ENCODE measurements at places on chromosomes 6 and 20.

DNA sequence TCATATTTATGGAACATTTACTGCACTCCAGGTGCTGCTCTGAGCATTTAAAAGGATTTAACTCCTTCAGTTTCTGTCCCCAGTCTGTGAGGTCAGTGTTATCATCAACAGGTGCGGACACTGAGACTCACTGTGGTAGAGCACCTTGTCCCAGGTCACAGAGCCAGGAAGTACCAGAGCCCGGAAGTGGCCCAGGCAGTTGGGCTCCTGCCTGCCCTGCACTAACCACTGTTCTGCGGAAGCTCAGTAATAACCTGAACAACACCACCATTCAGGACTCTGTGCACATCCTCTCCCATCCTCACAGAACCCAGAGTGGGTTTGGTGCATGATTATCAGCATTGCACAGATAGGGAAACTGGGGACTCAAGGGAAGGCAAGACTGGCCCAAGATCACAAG, 16.8 kb upstream of the SIRPG start:
- no peak for DNase-seq

DNA sequence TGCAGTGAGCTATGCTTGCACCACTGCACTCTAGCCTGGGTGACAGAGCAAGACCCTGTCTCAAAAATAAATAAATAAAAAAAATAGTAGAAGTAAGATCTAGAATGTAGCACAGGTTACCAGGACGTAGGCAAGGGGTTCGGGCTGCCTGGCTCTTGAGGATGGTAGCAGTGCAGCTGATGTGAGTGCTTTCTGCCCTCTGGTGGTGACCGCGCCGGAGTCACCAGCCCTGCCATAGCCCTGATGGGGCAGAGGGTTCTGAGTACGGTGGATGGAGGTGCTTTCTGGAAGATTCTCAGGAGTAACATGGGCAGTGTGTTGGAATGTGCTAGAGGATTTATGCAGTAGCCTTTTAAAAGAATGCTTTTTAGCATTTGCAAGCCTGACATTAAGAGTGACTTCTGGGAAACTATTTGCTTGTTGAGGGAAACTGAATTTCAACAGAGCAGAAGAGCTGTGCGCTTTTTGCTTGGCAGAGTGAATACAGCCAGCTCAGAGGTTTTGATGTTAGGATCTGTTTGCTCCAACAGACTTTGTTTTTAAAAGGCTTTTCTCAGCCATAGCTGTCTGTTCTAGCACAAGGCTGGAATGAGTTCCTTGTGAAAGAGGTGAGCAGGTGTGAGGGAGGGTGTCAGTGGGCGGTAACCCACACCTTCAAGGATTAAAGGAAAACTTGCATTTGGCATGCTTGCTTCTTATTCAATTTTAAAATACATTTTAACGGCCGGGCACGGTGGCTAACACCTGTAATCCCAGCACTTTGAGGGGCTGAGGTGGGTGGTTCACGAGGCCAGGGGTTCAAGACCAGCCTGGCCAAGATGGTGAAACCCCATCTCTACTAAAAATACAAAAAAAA, 65.9 kb downstream of the PTPN1 start:
- DNase-seq, result peak; percentile 26

DNA sequence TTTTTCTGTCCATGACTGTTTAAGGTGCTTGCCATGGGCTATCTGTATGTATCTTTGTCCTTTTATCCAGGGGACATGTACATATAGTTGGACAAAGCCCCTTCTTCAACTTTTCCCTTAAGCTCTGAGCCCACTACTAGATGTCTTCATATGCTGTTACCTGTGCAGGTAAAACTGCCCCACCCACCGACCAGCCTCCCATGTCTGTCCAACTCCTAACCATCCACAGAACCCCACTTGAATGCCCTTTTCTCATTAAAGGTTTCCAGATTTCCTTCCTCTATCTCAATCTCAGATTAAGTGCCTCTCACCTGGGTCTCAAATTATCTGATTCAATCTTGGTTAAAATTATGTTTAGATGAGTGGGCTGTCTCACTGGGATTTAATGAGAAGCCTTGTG, 136.3 kb downstream of the RNASET2 start:
- DNase-seq, result no peak

DNA sequence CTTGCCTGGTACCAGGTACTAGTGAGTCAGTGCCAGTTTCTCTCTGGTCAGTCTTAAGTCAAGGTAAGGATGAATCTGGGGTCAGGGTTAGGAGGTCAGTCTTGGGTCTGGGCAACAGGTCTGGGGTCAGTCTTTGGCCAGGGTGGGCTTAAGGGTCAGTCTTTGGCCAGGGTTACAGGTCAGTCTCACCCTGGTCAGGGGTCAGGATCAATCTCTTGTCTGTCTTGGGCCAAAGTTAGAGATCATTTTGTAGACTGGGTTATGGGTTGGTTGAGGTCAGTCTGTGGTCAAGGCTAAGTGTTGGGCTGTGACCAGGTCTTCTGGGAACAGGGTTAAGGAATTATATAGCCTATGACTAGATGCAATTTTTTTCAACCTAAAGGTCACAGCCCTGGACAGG, 12.8 kb upstream of the CAPN11 start:
- DNase-seq, result no peak

DNA sequence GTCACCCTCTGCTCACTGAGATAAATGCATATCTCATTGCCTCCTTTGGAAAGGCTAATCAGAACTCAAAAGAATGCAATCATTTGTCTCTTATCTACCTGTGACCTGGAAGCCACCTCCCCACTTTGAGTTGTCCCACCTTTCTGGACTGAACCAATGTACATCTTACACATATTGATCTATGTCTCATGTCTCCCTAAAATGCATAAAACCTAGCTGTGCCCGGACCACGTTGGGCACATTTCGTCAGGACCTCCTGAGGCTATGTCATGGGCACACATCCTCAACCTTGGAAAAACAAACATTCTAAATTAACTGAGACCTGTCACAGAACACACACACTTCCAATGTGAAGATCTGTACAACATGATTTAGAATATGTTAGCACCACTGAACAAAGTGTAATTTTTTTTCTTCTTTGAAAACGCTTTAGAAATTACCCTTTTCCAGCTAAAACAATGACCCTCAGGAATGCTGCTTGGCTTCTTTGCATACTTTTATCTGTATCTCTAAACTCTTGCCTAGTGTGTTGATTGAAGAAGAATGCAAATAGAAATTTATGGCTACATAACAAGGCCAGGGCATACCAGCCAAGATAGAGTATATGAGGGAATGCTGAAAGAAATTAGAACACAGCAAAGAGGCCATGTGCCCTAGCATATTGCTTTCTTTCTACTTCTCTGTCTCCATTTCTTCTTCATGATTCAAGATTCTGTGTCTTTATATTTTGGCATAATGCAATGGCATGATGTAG, 84.6 kb upstream of the DST start:
- no peak for DNase-seq

GRCh38 chr6:45483021-45483420, 105.3 kb upstream of the SUPT3H start:
- no peak for DNase-seq
